Caco-2 (cell line): ENCODE measurements at places on chromosomes 2 and 18.
A peak's percentile ranks its signal among the peaks of the same experiment; 100 is the strongest.

GRCh38 chr2:26043862-26044696 is 10.2 kb downstream of the RAB10 start:
- no peak for DNase-seq

GRCh38 chr2:28545590-28546200 is 49.8 kb downstream of the PLB1 start:
- peak; percentile 54 for DNase-seq

- no peak for DNase-seq
Observed at GRCh38 chr2:232770207-232770606, 6.2 kb downstream of the KCNJ13 start.

DNA sequence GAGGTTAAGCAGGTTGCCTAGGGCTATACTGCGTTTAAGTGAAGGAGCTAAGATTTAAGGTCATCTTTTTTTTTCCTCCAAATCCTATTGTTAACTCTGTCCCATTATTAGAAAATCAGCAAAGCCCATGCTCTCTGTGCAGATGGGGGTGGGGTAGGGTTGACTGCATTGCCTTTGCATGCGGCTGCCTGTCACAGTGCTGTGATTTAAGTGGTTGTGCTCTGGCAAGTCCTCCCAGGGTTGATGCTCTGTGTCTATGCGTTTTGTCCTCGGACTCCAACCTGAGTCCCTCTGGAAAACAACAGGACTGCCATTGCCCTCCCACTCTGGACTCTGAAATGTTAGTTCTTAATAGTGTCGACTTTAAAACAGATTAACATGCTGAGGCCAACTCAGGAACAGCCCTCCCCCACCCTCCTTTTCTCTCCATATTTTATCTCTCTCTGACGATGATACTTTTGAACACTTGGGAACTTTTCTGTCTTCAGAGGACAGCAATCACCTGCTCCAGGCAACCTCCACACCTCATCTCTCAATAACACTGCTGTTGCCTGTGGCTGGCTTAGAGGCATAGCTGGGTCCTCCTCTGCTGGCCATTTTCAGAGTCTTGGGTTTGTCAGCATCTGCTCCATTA is 5.8 kb downstream of the FHOD3 start:
- DNase-seq: no peak

DNA sequence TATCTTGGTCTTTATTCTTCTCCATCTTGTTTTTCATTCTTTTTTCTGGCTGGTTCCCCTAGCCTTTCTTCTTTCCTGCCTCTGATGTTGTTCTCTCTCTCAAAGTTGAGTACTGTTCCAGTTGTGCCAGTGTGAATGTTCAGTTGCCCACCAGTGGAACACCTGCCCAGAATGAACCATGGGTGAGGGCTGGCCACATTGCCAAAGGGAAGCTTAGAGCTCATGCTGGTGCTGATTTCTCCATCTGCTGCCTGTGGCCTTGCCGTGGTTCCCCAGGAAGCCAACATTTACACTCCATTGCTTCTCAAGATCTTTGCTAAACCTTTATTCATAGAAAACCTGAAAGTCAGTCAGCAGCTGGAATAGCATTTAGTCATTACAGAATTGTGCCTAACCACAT is 99.1 kb upstream of the MC2R start:
- DNase-seq: no peak

DNA sequence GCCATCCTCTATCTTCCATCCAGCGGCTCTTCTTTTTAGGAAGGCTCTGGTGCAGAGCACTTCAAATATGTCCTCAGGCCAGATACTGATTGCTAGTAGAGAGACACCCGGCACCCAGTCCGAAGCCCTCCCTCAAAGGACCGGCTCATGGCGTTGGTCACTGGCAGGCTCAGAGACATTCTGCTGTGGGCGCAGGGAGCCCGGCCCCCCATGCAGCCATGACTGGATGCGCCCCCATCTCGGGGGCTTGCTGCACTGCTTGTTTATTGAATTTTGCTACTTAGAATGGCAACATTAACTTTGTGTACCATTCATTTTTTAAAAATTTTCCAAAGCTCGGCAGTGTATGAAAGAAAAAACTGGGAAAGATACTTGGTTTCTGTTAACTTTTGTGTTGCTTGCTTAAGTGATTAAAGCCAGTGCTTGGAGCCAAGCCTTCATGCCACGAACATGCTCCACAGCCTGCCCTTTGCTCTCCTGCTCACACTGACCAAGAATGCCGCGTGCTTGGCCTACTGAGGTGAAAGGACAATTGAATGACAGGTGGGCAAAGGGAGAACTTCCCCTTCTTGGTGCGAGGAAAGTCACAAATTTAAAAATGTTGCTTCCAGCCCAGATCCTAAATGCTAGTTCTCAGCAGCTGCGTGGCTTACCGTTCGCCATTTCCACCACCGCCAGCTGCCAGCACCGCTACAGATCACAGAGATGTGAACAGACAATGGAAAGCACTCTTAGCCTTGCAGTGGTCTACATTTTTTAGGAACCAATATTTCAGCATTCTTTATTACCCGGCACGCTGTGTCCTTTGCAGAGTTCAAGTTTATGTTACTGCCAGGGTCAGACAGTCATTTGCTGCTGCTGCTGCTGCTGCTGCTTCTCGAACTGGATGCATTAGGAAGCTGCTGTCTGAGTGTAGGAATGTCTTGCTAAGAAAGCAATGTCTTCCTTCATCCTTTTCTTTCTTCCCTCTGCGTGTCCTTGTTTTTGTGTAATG is 76.7 kb downstream of the FAM210A start:
- no peak for DNase-seq
